ENCODE measurements at places on chromosomes 2 and 18.

DNA sequence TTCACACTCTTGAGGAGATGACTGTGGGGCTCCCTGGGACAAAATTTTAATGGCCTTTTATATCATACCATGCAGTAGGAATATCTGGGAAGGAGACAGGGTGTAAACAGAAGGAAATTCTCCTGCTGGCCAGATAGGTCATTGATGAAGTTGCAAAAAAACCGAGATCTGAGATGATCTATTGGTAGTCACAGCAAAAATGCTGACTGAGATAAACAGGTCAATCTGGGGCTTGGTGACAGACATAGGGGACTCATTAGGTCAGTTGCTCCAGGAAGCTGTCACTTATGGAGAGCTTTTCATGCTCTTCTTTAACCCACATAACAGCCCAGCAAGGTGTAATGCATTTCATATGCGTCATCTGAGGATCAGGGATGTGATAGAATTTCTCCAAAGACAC is 2.6 kb upstream of the IL36A start:
- DNase-seq, result no peak

- DNase-seq, result no peak
These were observed 1471.8 kb downstream of the LRP1B start for GRCh38 chr2:140658760-140659692.

- DNase-seq, result no peak
These were observed 334.5 kb downstream of the NBAS start for GRCh38 chr2:15226661-15227060.

DNA sequence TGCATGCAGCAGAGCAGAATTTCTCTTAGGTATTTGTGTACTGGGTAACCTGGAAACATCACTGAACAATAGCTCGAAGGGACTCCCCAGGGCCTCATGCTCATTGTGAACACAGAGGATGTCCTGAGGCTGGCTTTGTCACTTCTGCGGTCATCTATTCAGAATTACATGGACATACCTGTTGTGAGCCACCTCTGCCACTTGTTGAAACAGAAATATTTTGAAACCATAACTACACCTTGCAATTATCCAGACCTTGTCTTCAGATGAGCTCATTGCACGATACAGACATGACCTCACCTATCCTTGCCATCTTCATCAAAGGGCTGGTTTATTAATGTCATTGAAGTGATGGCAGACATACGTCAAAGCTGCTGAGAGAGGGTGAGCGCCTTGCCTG is 23.4 kb upstream of the CREG2 start:
- no peak for DNase-seq

- DNase-seq, result no peak
These were observed 168.1 kb downstream of the TMEM163 start for GRCh38 chr2:134550566-134551164.

DNA sequence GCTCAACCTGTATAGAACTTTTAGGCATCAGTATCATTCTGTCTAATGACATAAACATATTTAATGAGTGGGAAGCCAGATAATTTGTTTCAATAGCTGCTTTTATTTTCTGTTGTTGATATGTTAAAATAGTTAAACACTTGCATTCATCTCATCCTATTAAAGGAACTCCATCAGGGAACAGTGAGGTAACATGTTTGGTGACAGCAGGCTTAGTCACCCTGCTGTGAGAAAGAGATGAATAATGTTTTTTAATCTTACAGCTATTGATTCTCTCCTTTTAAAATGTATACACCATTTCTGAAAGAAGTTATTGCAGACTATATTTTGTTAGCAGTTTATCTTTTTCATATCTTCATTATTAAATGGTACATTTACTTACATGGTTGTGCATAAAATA is 123.3 kb upstream of the CWC22 start:
- DNase-seq, result no peak

- DNase-seq, result no peak
These were observed 261.3 kb downstream of the CDH19 start for GRCh38 chr18:66342577-66342976.

DNA sequence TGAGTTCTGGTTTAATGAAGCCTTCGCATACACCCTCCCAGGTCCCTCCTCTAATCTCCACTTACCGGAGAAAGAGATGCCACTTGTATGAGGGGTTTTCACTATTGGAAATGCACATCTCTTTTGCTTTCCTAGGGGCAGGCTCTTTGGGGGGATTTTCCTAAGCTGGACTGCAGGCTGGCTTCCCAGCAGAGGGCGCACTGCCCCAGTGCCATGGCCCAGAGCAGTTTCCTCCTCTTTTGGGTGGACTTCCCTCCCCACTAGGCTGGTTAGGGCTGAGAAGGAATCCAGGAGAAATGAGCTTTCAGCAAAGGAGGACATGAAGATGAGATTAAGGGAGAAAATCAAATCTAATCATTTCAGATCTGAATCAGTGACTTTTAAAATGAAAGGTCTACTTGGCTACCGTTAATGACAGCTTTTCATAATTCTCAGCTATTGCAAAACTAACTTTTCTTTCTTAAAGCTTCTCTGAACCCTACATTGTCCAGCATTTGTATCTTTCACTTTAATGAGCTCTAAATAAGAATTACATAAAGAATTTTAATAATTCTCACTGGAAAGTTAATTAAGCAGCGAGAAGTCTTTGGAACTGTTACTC is 784.1 kb upstream of the FANCL start:
- DNase-seq, result no peak

DNA sequence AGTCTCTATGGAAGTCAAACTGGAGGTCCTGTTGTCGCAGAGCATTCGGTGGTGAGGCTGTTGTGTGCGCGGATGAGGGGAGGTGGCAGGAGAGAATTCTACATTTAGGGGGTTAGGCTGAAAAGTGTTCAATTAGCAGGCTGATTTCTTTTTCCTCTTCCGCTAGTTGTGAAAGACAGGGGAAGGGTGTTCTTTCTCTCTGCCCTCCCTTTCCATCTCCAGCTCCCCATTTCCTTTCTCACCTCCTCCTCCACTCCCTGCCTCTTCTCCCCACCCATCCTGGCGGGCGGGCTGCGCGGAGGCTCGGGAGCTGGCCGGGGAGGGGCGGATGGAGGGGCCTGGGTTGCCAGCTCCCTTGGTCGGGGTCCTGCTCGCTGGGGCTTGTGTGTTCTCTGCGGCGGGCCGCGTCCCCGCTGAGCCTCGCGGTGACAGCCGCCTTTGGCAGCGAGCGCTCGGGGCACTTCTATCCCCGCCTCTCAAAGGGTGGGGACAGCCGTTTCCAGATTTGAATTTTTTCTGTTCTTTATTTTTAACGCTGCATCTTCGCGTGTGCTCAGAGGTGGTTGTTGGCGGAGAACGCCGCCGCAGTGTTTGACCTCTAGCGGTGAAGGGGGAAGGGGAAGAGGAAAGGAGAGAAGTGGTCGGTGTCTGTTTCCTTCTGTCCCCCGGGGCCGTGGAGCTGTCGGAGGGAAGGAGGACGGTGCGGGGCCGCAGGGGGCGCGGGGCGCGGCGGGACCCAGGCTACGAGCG is 3.6 kb downstream of the SOX11 start:
- DNase-seq, result no peak

- no peak for DNase-seq
These were observed 91.0 kb downstream of the MARCHF4 start for GRCh38 chr2:216281316-216281715.

DNA sequence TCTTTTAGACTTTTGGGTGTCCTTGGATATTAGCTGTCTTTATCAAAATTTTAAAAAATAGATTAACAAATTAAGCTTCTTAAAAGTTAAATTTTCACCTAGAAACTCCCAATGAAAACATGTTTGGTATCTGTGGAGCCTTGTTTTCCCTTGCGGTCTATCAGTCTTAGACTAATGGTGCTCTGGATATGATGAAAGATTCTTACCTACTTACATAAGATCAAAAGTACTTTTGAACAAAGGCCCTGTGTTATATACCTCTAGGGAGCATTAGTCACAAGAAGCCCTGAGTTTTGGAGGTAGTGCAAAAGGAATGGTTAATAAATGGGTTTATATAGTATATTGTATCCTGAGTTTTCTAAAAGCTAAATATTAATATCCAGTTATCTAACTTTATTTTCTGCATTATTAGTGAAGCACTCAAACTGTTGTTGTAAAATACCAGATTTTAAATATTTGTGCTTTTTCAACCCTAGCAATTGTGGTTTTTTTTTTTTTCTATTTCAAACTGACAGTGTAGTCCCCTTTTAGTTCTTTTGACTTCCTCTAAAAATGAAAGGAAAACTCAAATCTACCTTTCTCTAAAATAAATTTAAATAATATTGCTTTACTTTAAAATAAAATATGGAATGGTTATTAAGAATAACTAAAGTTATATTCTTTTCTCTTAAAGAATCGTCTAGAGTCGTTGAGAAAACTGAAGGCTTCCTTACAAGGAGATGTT is 18.1 kb downstream of the NDC80 start:
- no peak for DNase-seq

GRCh38 chr2:72106978-72107377 is 40.7 kb downstream of the CYP26B1 start:
- DNase-seq, result no peak

DNA sequence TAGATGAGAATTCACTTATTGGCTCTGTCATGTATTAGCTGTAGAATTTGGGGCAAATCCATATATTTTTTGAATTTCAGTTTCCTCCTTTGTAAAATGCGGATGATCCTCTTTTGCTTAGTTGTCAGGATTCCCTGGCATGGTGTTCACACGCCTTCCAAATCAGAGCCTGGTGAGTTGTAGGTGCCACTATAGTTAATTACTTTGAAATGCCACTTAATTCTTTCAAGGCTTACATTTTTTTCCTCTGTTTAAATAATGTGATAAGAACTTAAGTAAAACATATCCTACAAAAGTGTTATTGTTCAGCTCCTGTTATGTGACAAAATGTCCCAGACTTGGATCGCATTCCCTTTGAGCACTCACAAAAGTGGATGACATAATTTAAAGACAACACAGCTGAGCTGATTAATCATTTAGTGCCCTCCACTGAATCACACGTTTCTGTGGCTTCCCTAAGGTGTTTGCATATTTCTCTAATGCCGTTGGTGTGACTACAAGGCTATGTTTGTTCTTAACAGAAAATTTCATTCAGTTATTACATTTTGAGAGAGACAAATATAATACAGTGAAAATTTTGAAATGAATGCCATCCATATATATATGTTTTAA is 471.2 kb upstream of the CHST9 start:
- no peak for DNase-seq

GRCh38 chr2:74658516-74658915 is 4.5 kb downstream of the SEMA4F start:
- no peak for DNase-seq

DNA sequence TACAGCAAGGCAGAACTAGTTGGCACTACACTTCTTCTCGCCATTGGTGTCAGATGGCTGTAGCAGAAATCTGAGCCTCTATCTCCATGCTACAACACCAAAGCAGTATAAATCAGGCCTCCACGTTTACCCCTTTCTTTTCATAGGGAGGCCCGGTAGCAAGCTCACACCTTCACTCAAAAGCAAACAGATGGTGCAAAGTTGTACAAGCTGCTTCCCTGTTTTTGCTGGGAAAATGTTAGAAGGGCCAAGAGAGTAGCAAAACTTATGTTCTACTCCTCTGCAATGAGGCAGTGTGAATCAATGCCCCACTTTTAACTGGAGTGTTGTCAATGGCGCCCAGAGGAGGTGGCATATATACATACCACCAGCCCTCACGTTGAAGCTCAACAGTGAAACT is 369.6 kb upstream of the NRXN1 start:
- DNase-seq, result no peak

GRCh38 chr18:44682201-44682870 is 1.6 kb downstream of the SETBP1 start:
- DNase-seq, result no peak

GRCh38 chr2:10918661-10919409 is 7.1 kb downstream of the KCNF1 start:
- no peak for DNase-seq

- DNase-seq, result no peak
These were observed 149.0 kb downstream of the PXDN start for GRCh38 chr2:1595274-1595673.

- DNase-seq, result no peak
These were observed 47.5 kb downstream of the ZFP36L2 start for GRCh38 chr2:43178602-43179542.

DNA sequence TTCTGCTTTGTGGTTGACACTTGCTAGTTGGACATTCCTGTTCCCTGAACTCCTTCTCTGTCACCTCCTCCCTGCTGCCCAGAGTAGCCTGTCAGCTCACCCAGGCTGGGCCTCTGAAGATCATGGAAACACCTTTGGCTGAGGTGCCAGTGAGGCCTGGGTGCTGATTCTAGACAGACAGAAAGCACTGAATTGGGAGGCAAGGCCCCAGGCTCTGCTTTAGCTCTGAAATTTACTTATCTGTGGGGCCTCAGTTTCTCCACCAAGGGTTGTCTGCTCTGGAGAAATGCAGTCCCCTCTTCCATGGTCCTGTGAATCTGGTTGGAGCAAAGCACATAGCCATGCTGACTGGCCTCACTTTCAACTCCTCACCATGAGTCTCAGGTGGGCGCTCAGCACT is 104.6 kb upstream of the SIX3 start:
- no peak for DNase-seq

GRCh38 chr2:146241023-146241422 is 1603.8 kb upstream of the ACVR2A start:
- DNase-seq, result no peak

DNA sequence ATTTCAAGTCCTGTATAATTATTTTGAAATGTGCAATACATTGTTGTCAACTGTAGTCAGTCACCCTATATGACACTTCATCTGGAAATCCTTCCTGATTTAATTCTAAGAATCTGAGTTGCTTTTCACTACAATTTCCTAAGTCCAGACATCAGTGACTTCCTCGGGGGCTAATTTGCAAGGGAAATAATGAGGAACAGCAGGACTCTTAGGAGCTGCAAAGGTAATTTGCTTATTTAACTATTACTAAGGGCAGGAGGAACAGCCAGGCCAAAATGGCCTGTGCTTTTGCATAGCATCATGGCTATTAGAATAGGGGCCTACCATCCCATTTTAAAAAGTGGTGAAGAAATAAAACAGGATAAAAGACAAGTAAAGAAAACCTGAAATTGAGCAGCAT is 178.8 kb downstream of the MC4R start:
- no peak for DNase-seq

DNA sequence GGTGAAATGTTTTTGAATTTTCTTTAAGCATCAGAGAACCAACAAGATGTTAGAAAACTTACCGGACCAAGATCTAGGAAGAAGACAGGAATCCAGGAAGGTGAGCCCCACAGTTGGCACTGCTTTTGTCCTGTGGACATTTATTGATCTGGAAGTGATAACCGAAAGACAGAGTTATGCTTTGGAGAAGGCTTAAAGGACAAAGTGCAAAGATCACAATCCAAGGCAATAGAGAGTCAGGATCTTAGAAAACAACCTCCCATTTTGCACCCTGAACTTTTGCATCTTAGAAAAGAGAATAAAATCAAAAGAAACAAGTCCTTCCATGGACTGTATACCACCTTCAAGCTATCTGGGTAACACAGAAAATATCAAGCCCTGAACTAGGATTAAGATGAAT is 129.4 kb upstream of the SRD5A2 start:
- DNase-seq, result no peak

DNA sequence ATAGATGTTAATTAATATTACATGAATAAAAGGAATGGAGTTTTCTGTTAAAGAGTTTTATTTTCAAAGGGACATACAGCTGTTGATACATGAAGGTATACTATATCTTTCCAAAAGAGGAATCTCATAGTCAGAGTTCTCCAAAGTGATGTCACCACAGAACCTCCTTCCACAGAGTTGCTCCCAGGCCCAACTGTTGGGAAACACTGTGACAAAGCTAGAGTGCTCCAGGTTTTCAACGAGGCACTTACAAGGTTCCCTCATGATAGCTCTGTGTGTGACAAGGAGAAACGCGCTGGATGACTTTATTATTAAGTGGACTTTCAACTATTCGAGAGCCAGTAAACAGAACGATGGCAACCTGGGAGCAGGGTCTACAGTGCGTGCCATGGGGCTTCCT is 33.5 kb downstream of the PTPN18 start:
- DNase-seq, result no peak

Data from stimulated activated CD4-positive, alpha-beta T cell treated with anti-CD3 and anti-CD28 coated beads, Interleukin-1b, Interleukin-23, amount 100 ng/mL, for 1 hour (primary cell).